Activated T-cell treated with anti-CD3 and anti-CD28 coated beads for 4 hours (primary cell): ENCODE measurements at places on chromosomes 1 and 21.
A peak's percentile ranks its signal among the peaks of the same experiment; 100 is the strongest.

DNA sequence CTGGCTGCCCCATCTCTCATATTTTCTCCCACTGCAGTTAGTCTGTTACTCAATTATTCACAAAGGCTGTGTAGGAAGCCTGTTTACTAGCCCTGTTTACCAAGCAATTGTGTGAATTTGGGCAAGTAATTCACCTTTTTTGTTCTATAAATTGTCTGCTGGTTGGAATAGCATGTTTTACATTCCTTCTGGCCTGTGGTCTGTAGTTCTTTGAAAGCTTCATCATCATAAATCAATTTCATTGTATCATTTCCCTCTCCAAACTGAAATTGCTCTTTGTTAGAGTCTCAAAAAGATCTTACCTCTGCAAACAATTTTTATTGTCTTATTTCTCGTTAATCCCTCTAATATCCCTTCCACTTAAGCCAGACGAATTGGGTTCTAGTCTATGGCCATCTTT, 1059.5 kb upstream of the ADGRL4 start:
- no peak for DNase-seq

GRCh38 chr1:11211925-11212587, 22.9 kb downstream of the ANGPTL7 start:
- DNase-seq = no peak

GRCh38 chr1:67988066-67988465, 62.4 kb downstream of the DIRAS3 start:
- no peak for DNase-seq

DNA sequence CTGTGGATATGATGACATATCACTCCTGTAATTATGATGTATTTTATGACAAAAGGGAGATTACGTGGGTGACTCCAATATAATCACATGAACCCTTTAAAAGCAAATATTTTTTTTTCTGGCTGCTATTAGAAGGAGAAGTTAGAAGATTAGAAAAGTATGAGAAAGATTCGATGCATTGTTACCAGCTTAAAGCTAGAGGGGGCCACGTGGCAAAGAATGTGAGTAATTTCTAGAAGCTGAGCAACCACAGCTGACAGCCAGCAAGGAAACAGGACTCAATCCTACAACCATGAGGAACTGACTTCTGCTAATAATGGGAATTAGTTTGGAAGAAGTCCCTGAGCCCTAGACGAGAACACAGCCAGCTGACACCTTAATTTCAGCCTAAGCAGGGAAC, 56.3 kb upstream of the C1orf87 start:
- no peak for DNase-seq

GRCh38 chr1:86928819-86929218, 14.4 kb downstream of the HS2ST1 start:
- no peak for DNase-seq

GRCh38 chr1:188228623-188229022, 1399.9 kb downstream of the PLA2G4A start:
- no peak for DNase-seq

GRCh38 chr1:198253668-198254067, 96.9 kb downstream of the NEK7 start:
- DNase-seq = no peak

DNA sequence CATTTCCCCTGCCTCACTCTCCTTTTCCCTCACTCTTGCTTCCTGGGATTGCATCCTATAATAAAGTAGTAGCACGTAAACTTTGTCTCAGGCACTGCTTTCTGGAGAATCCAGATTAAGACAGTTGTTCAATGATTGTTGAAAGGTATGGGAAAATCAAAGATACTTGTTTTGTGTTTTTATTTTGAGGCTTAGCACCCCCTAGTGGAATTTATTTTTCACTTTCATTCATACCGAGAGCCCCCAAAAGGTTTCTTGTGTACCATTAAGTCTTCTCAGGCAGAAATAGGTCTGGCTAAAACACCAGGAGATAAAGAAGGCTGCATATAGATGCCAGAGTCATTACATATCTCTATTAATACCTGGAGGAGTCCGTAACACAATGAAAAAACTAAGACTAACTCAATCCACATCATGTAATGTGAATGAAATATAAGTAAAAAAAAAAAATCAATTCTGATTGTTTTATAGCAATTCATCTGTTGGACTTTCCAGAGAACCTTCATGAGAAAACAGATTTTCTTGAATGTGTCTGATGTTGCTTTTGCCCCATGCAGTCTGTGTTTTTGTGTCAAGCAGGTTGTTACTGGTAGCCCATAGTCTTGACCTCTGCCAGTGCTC, 103.5 kb downstream of the RPE65 start:
- DNase-seq = no peak

DNA sequence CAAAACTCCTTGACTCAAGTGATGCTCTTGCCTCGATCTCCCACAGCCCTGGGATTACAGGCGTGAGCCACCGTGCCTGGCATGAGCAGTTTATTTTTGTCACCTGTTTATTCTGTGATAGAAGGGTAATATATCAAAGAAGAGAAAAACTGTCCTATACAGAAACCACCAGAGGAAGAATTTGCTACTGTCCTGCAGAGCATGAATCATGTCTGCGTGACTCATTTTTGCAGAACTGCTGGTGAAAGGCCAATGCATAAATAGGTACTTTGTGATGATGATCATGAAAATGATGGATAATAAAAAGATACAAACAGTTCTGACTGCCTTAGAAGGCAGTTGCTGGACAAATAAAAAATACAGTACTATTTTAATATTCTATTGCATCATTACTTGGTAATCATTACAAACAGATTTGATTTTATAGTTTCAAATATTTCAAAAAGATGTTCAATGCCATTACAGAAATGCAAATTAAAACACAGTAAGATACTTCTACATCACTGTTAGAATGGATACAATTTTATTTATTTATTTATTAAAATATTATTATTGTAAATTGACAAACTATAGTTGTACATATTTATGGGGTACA, 26.5 kb downstream of the RIPPLY3 start:
- no peak for DNase-seq

- no peak for DNase-seq
These were observed 44.1 kb downstream of the ALPL start for GRCh38 chr1:21553116-21553926.

- no peak for DNase-seq
These were observed 1.7 kb downstream of the TMEM125 start for GRCh38 chr1:43271186-43272118.

GRCh38 chr21:34133802-34134201, 60.4 kb downstream of the MRPS6 start:
- DNase-seq = no peak

GRCh38 chr1:32291145-32291707, 657 bp upstream of the HDAC1 start:
- no peak for DNase-seq

- no peak for DNase-seq
These were observed 50.2 kb upstream of the LRP8 start for GRCh38 chr1:53378061-53378460.

- DNase-seq = no peak
These were observed 23.1 kb upstream of the PTGS2 start for GRCh38 chr1:186703209-186703766.

- no peak for DNase-seq
These were observed 114.2 kb upstream of the ATP1A1 start for GRCh38 chr1:116258668-116259419.

GRCh38 chr1:51442198-51442597, 76.9 kb downstream of the EPS15 start:
- DNase-seq = no peak

- DNase-seq = no peak
These were observed 90.1 kb upstream of the ZRANB2 start for GRCh38 chr1:71170925-71171324.

- no peak for DNase-seq
These were observed 7.4 kb upstream of the AMPD1 start for GRCh38 chr1:114702737-114703136.

GRCh38 chr1:4973341-4973740, 318.9 kb downstream of the AJAP1 start:
- DNase-seq = no peak

- no peak for DNase-seq
These were observed 324.1 kb downstream of the BARHL2 start for GRCh38 chr1:90393025-90393424.

- DNase-seq = peak; percentile 69
These were observed 128.2 kb downstream of the TBX19 start for GRCh38 chr1:168408884-168409283.

GRCh38 chr1:66752671-66753371, 562 bp downstream of the DYNLT5 start:
- DNase-seq = no peak

DNA sequence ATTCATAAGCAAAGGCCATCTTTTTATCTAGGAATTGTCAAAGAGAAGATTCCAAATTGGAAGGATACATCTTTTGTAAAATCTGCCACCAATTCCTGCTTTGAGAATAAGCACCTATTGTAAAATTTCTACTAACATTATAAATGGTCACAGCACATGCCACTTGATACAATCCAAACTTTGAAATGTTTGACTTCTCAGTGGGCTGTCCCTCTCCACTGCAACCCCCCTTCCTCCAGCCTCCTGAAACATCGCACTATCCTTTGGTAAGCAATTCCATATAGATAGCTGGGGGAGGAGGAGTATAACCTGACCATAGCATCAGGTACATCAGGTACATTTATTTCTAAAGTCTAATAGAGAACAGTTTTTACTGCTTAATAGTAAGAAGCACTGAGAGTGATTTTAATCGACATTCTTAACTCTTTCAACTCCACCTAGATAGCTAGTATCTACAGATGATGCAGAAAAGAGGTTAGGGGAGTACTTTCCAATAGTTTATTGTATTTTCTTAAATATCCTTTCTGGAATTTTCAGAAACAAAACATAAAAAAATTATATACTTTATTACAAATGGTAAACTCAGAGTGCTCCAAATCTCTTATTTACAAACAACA, 2.9 kb downstream of the JUN start:
- no peak for DNase-seq

DNA sequence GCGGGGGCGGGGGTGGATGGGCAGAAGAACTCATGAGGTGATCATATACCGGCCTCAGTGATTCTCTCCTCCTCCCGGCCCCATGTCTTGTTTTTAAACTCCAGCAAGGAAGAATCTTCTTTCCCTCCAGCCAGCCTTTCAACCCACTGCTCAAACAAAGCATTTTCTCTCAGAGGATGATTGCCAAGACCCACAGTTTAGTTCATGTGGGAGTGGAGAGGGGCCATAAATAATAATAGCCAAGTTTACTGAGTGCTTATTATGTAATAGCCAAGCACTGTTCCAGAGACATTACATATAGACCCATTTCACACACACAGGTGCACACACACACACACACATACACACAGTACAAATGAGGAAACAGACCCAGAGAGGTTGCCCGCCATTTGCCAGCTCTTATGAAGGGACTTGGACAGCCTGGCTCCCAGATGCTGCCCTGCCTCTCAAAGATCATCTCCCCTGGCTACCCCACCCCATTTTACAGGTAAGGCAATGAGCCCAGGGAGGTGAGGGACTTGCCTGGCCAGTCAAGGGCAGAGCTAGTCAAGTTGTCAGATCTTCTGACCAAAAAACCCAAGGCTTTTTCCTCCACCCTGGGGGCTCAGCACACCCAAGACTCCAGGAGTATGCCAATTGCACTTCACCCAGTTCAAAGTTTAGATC, 18.0 kb upstream of the BCAR3 start:
- no peak for DNase-seq

DNA sequence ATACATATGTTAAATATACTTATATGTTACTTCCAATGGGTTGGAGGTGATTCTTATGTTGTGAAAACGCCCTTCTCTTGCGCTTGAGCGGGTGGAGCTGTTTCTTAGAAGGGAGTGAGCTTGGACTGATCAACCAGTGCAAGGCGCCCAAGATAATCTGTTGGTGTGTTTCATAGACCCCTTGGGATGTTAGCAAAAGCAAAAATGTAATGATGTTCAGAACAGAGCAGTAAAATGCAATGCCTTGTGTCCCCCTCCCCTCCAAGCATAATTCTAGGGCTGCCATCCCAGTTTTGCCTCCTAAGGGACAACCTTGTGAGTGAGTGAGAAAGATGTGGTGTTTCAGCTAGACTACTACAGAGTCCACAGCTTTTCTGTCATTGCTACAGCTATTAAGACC, 6.2 kb upstream of the CD34 start:
- DNase-seq = no peak

GRCh38 chr1:67514300-67514699, 84.1 kb upstream of the SERBP1 start:
- no peak for DNase-seq

GRCh38 chr1:20733360-20733975, 965 bp upstream of the SH2D5 start:
- DNase-seq = no peak

- DNase-seq = no peak
These were observed 48.2 kb downstream of the ADARB1 start for GRCh38 chr21:45122432-45123132.

DNA sequence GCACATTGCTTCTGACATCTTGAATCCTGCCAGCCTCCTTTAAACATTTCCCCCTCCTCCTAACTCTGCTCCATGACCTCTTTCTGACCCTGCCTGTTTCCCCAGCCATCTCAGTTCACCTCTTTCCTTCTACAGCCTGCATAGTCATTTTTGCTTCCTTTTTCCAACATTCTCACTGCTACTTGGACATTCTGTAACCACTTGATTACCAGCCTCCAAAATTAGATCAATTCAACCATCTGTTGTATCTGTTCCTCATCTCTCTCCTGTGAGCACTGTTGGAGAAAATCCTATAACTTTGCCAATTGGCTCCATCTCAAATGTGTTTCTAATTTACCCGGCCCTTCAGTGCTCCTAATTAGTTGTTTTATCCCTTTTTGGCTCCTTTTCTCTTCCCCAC, 27.5 kb upstream of the GPR88 start:
- no peak for DNase-seq

GRCh38 chr1:152806576-152806975, at the start of gene LCE1C:
Gene LCE1C (minus strand): TSS chr1:152806651. CDS start chr1:152805478, 1,173 bp downstream.
- DNase-seq = no peak

- no peak for DNase-seq
These were observed at the start of gene ELAVL4 for GRCh38 chr1:50108497-50109059. Gene ELAVL4 (plus strand): TSS chr1:50108920. CDS start chr1:50109190, 270 bp downstream.

- peak; percentile 20 for DNase-seq
These were observed 18.1 kb downstream of the KNCN start for GRCh38 chr1:46533179-46533864.
